ENCODE measurements at places on chromosomes 12 and 14. TPM values are rescaled to one million over a fixed set of nuclear protein-coding genes. Genes with fewer than 3 reads are reported as not detected.

Gene SVOP
- total RNA-seq = 0.30 TPM

Gene PTCSC3
- not detected for total RNA-seq

Gene SCARB1
- total RNA-seq = 14.1 TPM

Gene RND1
- total RNA-seq = 1.1 TPM

Gene SOX5
- 16.4 TPM for total RNA-seq

Gene OTOGL
- 0.30 TPM for total RNA-seq

Gene TSPAN9
- 34.3 TPM for total RNA-seq

DNA sequence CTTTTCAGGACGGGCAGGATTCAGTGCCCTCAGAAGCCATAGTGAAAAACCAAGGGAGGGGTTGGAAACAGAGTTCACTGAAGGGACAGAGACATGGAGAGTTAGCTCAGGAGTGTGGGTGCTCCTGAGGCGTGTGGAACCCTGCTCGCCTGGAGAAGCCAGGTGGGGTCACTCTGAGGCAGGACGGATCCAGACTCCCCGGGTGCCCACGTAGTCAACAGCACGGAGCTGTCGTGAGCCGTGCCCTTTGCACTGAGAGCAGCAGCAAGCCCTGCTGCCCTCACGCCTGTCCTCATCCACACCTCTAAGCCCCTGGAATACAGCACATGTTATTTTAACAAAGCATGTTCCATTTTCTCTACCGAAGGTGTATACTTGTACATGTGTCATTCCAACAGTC lies 114.7 kb downstream of the FBXL14 start:
- no peak for DNase-seq

DNA sequence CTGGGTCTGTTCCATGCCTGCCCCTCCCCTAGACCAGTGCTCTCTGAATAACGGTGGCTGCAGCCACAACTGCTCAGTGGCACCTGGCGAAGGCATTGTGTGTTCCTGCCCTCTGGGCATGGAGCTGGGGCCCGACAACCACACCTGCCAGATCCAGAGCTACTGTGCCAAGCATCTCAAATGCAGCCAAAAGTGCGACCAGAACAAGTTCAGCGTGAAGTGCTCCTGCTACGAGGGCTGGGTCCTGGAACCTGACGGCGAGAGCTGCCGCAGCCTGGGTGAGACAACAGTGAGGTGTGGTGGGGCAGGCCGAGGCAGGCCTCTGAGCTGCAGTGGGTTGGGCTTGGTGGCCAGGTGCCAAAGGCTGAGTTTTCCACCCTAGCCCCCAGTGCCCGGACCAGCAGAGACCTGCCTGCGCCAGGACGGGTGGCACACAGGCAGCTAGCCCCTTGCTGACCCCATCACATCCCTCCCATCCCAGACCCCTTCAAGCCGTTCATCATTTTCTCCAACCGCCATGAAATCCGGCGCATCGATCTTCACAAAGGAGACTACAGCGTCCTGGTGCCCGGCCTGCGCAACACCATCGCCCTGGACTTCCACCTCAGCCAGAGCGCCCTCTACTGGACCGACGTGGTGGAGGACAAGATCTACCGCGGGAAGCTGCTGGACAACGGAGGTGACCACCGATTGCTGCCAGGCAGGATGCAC lies 28.2 kb upstream of the LRP1-AS start:
- no peak for DNase-seq

- DNase-seq = no peak
Observed at GRCh38 chr12:27967551-27968054, 4.9 kb downstream of the PTHLH start.

GRCh38 chr12:95003921-95004272 lies 400 bp upstream of the NDUFA12 start:
- no peak for DNase-seq

- peak; percentile 88 for DNase-seq
Observed at GRCh38 chr12:116539905-116540482, 19.2 kb upstream of the MAP1LC3B2 start.

- no peak for DNase-seq
Observed at GRCh38 chr12:51216642-51217041, 1.2 kb downstream of the POU6F1 start.

- no peak for DNase-seq
Observed at GRCh38 chr14:28142400-28143015, 624.1 kb upstream of the FOXG1 start.

DNA sequence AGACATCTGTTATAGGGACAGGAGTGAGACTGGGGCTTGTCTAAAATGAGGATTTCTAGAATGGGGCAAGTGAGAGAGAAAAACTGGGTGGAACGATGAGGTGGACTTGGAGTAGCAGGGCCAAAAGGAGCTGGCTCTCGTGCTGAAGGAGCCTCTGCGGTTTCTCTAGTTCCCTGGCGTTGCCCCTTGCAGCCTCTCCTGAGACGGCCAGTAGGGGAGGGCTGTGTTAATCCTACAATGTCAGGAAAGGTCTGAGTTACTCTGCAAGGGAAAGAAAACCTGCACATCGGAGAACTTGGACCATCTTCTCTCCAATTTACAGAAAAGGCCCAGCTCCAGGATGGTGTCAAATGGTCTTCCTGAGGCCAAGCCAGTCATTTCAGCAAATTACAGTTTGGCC lies 963.8 kb upstream of the FLRT2 start:
- no peak for DNase-seq

- DNase-seq = no peak
Observed at GRCh38 chr14:99338313-99338712, 66.3 kb upstream of the BCL11B start.

DNA sequence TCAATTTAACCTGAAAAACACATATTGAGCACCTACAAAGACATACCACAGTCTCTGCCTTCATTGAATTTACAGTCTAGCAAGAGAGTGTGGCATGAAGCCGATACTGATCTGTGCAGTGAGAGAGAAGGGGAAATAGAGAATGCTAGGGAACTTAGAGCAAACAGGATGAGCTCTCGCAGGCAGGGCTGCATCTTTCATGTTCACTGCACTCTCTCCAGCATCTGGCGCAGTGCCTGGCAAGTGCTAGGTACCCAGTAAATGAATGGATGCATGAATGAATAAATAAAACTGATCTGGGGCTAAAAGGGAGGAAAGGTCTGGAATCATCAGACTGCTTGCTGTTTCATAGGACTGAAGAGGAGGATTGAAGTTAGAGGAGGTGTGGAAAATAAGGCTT lies 256.5 kb upstream of the NPAS3 start:
- no peak for DNase-seq

DNA sequence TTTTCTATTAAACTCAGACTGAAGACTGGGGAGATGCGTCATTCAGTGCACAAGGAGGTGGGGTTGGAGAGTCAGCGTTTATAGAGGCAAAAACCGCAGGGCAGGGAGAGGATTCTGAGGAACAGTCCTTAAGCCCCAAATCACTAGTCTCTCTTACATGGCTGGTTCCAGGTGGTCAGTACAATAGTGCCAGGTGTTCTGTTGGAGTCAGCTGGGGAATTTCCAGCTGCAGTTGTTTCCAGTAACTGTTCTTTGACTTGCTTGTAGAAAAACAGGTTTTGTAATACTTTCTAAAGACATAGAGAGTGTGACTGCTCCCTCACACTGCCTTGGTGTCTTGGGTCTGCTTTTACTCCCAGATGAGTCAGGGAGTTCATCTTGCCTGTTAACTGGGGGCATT lies 192.2 kb downstream of the TMTC3 start:
- no peak for DNase-seq

- DNase-seq = no peak
Observed at GRCh38 chr12:48716168-48716492, 377 bp downstream of the CCNT1 start.

- no peak for DNase-seq
Observed at GRCh38 chr12:81859521-81859920, 100.4 kb upstream of the PPFIA2 start.

- DNase-seq = peak; percentile 39
Observed at GRCh38 chr12:50720085-50720484, 43.8 kb upstream of the ATF1 start.

DNA sequence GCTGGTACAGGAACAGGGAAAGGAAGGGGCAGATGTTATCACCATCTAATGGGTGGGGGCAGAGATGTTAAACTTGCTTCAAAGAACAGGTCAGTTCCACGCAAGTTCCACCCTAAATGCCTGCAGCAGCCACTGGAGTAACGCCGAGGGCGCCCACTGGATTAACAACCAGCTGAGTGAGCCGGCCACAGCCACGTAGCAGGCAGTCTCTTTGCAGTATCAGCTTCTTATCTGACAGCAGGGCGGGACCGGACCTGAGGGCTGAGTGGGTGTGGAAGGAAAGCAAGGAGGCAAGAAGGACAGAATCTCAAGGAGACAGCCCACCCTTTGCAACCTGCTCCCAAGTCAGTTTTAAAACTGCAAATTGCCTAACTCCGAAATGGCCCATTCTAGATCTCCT lies 38.4 kb upstream of the FOXN3 start:
- DNase-seq = no peak

GRCh38 chr12:126681676-126682075 lies 1585.3 kb upstream of the TMEM132C start:
- no peak for DNase-seq

DNA sequence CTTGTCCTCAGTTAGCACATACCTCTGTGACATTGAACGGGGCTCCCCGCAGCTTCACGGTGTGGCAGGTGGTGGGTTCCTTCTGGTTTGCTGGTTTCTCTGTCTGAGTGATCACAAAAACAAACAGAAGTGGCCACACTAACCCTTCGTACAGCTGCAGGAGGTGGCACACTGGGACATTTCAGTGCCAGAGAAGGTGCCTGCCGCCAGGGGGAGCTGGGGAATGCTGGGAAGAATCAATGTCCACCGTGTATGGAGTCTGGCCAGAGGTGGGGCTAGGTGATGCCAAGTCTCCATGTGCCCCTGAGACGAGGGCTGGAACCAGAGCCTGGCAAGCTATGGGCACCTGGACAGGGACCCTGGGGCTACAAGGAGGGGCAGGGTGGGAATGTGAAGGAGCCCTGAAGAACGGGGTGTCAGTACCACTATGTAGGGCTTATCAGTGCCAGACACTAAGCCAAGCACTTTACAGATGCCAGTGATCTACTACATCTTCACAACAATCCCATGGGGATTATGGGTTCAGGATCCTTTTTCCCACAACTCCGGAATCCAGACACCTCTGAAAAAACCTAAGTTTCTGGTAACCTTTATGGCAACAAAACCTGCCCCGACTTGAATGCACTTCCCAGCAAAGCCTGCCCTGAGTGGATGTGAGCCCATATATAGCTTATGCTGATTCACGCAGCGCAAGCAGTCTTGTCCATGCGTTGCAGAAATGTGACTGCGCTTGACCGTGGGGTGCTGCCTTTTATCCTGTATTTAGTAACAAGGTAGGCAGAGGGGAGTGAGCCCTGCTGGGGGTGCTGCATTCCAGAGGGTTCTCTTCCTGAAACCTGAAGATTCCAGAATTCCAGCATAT lies 10.8 kb downstream of the RBM19 start:
- DNase-seq = no peak

DNA sequence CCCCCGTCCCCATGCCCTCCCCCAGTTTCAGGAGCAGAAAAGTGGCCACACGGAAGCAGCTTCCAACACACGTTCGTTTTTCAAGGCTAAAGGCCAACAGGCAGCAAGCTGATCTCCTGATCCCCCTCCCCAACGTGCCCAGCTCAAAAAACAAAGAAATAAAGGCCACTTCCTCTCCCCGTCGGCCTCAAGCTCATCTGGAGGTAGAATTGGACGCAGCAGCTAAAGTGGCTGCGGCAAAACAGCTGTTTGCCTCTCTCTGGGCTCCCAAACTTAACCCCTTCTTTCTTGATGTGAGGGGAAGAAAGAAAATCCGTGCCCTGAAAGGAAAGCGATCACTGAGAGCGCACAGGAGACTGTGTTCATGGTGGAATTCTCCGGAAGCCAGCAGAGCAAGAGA lies 66.3 kb downstream of the SCARB1 start:
- DNase-seq = no peak

DNA sequence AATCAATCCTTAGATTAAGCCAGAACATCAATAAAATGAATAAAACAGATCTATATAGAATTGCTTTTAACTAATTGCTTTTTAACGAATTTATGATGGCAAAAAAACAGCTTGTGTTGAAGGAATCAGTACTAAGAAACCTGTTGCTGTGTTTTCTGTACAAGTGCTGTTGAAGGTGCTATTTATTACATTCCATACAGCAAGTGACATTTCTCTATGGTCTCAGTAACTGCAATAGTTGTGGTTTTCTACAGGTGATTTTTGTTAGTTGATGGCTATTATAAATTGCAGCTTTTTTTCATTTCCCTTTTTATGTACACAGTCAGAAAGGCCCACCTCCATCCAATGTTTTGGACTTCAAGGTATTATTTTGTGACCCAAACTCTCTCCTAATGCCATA lies 56.6 kb downstream of the SLC2A13 start:
- DNase-seq = no peak

GRCh38 chr12:127588249-127588648 lies 678.7 kb upstream of the TMEM132C start:
- DNase-seq = no peak

DNA sequence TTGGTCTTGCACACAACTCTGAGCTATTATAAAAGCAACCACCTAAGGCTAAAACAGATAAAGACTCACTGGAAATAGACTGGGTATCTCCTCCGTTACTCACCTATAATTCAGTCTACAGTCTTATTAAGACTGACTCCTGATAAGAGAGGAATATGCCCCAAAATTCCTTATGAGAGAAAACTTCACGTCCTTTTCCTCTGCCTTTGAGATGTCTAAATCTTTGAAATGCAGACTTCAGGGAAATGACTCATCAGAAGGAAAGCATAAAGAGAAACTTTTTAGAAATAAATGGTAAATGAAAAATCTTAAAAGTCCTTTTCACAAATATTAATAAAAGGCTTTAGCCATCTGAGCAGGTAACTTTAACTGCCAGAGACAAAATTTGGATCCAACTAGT lies 187.5 kb upstream of the RTL1 start:
- DNase-seq = no peak

DNA sequence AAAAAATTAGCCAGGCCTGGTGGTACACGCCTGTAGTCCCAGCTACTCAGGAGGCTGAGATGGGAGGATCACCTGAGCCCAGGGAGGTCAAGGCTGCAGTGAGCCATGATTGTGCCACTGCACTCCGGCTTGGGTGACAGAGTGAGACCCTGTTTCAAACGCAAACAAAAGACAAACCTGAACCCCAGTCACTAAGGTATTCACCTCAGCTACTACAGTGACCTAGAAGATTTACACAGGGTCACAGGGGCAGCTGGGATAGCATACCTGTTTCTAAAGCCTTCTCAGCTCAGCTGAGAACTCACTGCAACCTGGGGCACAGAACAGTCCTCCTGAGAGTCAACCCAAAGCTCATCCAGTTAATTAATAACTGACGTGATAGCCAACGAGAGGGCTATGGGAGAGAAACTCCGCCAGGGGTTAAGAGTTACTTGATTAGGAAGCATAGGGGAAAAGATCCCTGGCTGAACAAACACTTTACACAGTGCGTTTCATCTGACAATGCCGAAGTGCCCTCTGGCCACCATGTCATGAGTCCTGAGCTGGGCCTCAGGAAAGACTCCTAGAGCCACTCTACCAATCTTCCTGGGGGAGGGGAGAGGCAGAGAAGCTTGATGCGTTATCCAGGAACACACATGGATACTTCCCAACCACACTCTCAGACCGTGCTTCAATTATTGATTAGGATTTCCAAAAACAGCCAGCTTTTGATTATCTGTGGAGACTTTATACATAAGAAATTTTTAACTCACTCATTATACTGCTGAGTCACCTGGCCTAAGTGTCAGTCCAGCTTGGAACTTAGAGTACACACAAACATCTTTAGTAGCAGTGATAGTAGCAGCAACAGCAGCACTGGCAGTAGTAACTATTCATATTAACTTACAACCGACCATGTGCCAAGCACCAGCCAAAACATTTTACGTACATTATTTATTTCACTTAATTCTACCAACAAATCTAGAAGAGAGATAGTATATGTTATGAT lies 48.2 kb downstream of the FOXN3 start:
- DNase-seq = no peak

All from skin of body (tissue), 3 donors.